ENCODE measurements at places on chromosomes 13 and 19.

- DNase-seq: no peak
These were observed 10.7 kb upstream of the MCF2L start for GRCh38 chr13:112958127-112958989.

- no peak for DNase-seq
These were observed 1094.7 kb downstream of the UQCRFS1 start for GRCh38 chr19:28118235-28118634.

DNA sequence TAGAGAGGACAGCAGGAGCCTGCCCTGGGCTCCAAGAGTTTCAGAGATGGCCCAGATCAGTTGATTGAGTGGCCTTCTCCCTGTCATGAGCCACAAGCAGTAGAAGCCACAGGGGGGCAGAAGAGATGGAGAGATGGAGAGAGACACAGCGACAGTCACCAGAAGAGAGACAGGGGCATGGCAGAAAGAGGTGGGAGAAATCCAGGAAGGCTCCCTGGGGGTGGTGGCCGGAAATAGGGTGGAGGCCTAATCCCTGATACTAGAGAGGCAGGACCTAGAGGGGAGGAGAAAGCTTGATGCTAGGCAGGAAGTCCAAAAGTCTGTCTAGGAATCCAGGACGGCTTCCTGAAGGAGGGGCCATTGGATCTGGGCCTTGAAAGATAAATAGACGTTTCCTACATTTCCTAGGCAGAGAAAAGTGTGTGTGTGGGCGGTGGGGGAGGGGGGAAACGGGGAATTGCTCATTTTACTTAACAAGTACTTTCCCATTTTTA, 9.6 kb upstream of the TPM4 start:
- DNase-seq: no peak

- no peak for DNase-seq
These were observed 350.7 kb downstream of the LMO7 start for GRCh38 chr13:75986818-75987217.

- no peak for DNase-seq
These were observed 12.2 kb upstream of the BCAM start for GRCh38 chr19:44796701-44797115.

DNA sequence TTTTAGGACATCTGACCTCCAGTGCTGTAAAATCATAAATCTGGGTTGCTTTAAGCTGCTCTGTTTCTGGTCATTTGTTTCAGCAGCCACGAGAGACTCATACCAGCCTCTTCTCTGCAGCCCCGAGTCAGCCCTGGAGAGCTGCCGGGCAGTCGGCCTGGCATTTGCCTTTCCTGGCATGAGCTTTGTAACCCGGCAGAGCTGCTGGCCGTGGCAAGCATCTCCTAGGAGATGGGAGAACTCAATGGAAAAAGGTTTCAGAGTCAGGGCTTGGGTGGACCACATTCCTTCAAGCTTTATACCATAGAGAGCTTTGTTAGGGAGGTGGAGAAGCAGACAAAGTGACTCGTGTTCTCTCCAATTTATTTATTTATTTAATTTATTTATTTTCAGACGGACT, 21.6 kb upstream of the CCL25 start:
- DNase-seq: no peak

GRCh38 chr13:33275916-33276315, 9.6 kb downstream of the STARD13 start:
- DNase-seq: no peak

DNA sequence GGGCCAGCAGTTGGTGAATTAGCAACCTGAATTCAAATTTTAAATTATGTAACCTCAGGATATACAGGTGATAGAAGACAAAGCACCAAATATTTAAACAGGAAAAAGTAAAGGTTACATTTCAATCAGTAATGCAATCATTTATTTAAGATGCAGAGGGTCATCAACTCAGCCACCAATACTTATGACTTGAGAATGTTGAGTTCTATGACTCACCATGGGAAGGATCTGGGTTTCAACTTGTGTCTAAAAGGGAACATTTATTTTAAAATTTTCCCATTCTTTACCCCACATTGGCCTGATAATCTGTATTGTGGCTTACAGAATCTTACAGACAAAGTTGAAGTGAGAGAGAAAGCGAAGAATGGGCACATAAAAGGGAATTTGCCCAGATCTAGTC, 418.0 kb downstream of the NDFIP2 start:
- DNase-seq: no peak

- no peak for DNase-seq
These were observed 71.9 kb upstream of the ZNF724 start for GRCh38 chr19:23321953-23322549.

All from stimulated activated CD8-positive, alpha-beta memory T cell treated with anti-CD3 and anti-CD28 coated beads, Interleukin-4, amount 100 ng/mL, for 4 hours (primary cell).